Cerebellar nuclear complex (tissue), 1 donor: ENCODE measurements at places on chromosomes 3 and 15.

GRCh38 chr15:72009222-72009621, 108.7 kb downstream of the MYO9A start:
- DNase-seq, result no peak

DNA sequence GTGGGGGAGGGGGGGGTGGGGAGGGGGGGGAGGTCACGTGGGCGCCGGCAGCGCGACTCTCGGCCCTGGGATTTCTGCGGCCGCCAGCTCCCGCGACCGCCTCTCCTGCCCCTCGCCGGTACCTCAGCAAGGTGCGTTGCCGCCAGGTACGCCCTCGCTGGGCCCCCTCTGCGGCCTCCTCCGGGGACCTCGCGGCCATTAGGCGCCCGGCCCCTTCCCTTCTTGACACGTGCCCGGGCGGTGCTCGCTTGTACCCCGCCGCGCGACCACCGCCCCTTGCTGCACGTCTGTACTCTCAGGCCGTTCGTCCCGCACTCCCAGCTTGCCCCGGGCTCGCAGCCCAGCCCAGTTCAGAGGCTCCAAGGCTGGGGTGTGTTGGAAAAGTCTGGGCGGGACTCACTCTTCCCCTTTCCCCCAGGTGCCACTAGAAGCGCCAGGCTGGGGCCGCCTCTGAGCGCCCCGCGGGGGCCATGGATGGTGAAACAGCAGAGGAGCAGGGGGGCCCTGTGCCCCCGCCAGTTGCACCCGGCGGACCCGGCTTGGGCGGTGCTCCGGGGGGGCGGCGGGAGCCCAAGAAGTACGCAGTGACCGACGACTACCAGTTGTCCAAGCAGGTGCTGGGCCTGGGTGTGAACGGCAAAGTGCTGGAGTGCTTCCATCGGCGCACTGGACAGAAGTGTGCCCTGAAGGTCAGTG, at the start of gene MAPKAPK3:
TSS of gene MAPKAPK3 (plus strand) at position 56 of the 696 bp plus-strand sequence. CDS start at position 471, 415 bp downstream.
- no peak for DNase-seq

DNA sequence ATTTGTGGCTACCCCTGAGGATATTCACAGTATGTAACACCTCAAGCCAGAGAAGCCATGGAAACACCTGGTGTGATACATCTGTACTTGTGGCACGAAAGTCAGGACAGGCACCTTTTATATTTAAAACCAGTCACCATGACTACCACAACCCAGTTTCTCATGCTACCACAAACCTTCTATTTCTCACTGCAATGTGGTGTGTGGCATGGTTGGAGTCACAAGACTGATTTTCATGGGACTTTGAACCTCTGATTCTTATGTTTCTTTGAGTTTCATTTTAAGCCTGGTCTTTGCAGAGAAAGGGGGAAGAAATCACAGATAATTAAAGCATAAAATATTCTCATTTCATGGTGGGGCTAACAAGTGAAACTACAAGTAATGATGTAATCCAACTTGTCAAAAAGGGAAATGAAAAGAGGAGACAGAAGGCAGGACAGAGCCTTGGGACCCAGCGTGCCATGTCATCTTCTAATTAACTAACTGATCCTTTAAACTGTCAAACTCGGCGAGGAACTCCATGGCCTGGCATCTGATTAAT, 175.9 kb downstream of the PDZRN3 start:
- no peak for DNase-seq

DNA sequence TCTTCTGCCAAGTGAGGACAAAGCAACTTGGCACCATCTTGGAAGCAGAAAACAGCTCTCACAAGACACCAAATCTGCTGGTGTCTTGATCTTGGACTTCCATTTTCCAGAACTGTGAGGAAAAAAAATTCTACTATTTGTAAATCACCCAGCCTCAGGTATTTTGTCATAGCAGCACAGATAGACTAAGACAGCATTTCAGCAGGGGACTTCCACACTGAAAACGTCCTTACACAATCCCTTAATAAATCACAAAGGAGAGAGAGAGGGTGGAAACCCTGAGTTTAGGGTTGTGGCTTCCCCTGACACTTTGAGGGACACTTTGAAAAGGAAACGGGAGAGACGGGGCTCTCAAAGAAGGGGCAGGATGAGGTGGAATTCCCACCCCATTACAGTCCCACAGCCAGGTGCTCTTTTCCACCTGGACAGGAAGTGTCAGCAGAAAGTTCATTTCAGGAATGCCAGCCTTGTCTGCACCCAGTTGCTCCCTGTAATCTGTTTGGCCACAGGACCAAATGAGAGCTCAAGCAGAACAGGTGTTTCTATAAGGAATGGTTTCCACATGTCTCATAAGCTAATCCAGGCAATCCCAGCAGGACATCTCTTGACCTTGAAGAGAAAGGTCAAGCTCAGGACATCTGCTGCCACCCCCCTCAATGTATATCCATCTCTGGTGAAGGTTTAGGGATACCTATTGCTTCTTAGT, 51.3 kb downstream of the MYLK start:
- DNase-seq, result no peak

DNA sequence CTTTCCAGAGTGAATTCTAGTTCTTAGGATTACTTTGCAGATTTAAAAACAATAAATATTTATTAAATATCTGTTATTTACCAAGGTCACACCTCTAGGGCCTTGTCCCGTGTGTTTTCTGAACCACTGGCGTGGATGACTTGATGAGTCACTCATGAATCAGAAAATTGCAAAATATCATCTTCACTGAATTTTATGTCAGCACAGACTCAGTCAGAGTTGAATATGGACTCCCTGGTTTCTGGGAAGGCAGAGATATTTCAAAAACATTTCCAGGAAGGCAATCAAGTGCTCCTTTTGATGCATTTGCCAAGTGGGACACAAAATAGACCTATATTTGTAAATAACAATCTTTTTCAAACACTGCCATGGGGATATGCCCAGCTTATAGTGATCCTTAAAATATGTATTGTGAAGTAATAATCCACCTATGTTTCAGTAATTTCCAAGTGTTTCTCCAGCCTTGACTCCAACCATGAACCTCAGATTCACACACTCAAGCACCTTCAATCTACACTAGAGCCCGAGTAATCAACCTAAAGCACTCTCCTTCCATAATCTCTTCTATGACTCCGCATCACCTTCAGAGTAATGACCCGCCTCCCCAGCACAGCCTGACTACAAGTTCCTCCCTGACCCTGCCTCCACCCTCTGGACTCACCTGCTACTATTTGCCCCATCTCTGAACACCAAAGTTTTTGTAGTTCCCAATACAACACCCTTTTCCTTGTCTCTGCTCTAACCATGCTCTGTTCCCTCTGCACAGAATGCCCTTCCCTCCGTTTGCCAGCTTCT, 24.3 kb downstream of the DPH3 start:
- DNase-seq, result no peak
